NCI-H1417 treated with DMSO at 0.1 percent for 48 hours (cell line): ENCODE measurements at places on chromosomes 2 and 18.

- no peak for DNase-seq
Measured at GRCh38 chr18:7035807-7036206, 81.8 kb downstream of the LAMA1 start.

DNA sequence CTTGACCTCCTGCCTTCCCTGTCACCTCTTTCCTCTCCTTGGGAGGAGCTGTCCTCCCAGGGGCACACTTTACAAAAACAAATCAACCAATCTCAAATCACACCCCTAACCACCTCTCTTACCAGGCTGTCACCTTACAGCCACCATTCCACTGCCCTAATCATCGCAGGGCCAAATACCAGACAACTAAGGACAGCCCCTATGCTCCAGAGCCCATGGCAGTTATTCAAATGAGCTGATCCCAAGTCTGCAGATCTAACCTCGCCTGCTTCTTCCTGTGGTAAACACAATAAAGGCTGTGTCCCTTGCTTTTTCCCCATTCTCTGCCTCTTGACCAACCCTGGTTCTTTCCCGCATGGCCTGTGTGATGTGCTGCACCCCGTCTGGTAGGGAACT is 154.2 kb upstream of the CNTNAP5 start:
- DNase-seq: no peak

GRCh38 chr2:155815851-155816250 is 516.7 kb downstream of the NR4A2 start:
- no peak for DNase-seq

DNA sequence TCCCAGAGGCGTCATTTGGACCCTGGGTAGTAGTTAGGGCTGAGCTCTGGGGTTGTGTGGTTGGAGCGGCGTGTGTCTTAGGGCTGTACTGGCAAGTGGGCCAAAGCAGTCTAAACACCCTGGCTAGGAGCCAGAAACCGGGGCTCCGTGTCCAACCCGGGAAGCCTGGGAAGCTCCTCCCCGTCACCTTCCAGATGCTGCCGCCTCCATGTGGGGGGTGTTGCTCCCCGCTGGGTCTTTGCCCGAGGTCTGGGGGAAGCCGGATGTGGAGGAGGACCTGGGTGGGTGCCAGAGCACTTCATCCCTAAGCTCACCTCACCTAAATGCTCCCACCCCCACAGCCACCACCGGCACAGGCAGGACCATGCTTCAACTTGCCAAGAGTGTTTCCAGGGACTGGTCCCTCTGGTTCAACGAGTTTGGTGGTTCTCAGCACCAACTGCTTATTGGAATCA is 25.4 kb downstream of the TET3 start:
- peak; percentile 69 for DNase-seq

DNA sequence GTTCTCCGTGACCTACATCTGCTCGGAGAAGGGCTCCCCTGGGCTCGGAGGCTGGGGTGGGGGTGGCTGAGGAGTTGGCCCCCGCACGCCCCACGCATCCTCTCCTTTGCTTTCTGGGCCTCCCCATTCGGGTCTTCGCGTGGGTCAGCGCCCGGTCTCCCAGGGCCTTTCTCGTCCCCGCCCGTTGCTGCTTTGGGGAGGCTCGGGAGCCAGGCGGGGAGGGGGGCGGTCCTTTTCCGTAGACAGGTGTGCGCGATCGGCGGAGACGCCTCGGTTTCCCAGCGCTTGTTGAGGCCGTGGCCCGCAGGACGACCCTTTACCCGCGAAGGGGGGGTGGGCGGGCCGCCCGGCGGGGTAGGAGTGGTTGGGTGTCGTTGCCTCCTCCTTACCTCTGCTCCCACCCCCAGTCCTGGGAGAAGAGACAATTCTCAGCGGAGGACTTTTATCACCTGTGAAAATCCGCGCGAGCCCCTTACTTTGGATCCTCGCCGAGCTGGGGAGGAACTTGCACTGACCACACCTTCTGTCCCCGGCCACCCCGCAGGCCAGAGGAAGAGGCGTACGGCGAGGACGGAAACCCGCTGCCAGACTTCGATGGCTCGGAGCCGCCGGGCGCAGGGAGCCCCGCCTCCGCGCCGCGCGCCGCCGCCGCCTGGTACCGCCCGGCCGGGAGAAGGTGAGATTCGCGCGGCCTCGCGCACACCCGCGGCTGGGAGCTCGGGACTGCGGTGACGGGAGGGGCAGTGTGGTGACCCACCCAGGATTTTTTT is 2.6 kb downstream of the ADCYAP1 start:
- no peak for DNase-seq

GRCh38 chr2:137771064-137771463 is 193.2 kb upstream of the HNMT start:
- no peak for DNase-seq

- DNase-seq: no peak
Measured at GRCh38 chr2:145116056-145116455, 596.1 kb upstream of the ZEB2 start.

- DNase-seq: no peak
Measured at GRCh38 chr2:63300835-63301234, 250.2 kb downstream of the OTX1 start.

- no peak for DNase-seq
Measured at GRCh38 chr2:11945139-11946126, 199.0 kb downstream of the LPIN1 start.

- no peak for DNase-seq
Measured at GRCh38 chr2:238589591-238590460, 163.1 kb downstream of the ASB1 start.
